Thoracic aorta (tissue), 2 donors: ENCODE measurements at places on chromosomes 2 and 18.

- DNase-seq = no peak
Observed at GRCh38 chr2:211187602-211188001, 631.2 kb downstream of the CPS1 start.

- DNase-seq = no peak
Observed at GRCh38 chr2:119422360-119423107, 9.1 kb upstream of the TMEM37 start.

DNA sequence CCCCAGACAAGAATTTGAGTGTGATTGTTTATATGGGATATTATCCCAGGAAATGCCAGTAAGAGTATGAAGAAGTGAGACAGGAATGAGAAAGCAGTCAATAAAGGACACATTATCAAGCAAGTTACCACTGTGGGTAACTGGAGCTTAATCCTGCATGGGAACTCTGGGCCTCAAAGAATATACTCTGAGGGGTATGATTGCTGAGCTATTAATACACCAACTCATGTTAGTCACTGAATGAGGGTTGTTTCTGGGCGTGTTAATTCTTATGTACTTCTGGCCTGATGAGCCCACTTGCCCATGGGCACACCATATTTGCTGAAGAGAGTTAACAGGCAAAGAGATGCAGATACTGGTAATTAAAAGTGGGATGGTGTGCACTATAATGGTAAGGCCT is 26.6 kb upstream of the PAIP2B start:
- no peak for DNase-seq

DNA sequence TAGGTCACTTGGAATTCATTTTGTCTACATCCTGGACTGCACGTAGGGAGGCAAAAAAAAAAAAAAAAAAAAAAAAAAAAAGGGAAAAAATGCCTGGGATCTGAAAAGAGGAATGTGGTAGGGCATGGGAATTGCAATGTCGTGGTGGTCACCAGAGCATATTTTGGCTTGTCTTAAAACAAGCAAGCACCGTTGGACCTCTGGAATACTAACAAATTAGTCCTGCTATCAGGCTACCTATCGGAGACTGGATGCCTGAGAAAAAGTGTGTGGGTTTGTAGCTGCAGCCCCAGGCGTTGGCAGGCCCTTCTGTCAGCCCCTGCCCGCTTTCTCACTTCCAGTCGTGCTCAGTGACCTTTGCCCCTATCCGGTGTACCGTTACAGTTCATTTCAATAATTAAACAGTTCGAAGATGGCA is 588.5 kb upstream of the ZEB2 start:
- DNase-seq = no peak

DNA sequence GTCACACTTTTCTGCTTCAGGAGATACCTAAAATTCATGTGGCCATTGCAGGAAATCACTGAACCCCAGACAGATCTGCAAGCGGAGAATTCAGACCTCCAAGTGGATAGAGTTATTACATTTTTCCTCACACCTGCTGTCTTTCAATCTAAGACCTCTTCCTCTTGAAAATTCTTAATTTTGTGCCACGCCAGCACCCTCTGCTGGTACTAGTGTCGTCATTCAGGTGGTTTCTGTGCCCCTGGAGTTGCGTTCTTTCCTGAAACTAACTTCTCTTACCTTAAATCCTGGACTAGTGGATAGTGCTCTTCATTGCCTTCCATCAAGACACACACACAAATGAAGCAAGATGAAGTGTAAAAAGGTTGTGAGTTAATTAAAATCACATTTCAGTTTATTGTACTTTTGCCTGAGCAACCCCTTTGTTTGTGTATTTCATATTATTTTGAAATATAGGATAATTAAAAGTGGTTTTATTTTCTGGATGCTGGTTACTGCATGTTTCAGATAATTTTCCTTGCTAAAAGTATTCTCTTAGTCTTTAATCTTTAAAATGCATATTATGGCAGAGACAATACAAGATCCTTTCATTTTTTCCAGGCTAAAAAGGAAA is 1.6 kb upstream of the DNER start:
- no peak for DNase-seq

GRCh38 chr2:86026744-86027065 is 79.0 kb downstream of the POLR1A start:
- DNase-seq = no peak

DNA sequence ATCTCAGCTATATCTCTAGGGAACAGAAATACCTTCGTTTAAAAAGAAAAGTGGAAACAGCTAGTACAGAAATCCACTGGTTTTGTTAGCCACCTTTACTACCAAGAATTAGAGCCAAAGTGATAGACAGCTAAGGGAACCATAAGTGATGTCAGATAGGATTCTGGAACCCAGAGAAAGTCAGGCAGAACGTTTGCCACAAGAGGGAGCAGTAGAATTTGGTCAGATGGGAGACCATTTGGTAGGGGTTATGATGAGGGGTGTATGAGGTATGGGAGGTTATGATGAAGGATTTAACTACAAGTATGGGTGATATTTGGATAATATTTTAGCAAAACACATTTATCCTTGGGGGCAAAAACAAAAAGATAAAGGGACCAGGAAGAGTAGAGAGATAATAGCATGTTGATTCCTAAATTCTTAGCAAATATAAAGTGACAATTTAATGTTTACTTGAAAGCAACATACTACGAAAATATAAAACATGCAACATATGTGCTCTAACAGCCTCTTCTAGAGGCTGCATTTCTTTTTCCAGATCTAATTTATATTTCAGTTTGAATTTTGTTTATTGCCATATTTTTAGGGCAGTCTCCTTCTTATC is 3.3 kb downstream of the SLC8A1 start:
- DNase-seq = no peak

DNA sequence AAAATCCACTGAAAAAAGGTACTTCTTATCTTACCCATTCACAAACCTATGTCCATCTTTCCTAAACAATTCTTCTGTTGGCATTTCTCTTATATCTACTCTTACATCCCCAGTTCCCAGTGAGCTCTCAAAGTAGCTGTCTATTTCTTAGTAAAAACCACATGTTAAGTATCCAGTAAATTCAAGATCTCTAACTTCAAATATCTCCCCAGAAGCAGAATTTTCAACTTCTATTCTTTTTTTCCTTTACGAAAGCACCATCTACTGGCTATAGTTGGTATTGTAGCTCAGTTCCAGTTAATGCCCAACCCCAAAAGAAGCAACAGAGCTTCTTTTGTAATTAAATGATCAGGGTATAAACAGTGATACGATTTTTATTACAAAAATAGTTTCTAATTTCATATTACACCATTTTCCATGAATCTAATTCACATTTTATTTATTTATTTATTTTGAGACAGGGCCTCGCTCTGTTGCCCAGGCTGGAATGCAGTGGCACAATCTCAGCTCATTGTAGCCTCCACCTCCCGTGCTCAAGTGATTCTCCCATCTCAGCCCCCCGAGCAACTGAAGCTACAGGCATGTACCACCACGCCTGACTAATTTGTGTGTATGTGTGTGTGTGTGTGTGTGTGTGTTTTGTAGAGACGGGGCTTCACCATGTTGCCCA is 28.5 kb downstream of the HRH4 start:
- no peak for DNase-seq
